ENCODE measurements at places on chromosomes 6 and 20. TPM values are rescaled to one million over a fixed set of nuclear protein-coding genes. Genes with fewer than 3 reads are reported as not detected.

Gene GSTA4
- total RNA-seq: not detected

Gene DNAAF9
- 7.4 TPM for total RNA-seq

Gene PKIB
- 11.8 TPM for total RNA-seq

Gene SLX4IP
- total RNA-seq: 5.4 TPM

Gene UST
- total RNA-seq: 2.4 TPM

Gene NHLRC1
- 0.92 TPM for total RNA-seq

Gene MLIP
- total RNA-seq: 1.4 TPM

DNA sequence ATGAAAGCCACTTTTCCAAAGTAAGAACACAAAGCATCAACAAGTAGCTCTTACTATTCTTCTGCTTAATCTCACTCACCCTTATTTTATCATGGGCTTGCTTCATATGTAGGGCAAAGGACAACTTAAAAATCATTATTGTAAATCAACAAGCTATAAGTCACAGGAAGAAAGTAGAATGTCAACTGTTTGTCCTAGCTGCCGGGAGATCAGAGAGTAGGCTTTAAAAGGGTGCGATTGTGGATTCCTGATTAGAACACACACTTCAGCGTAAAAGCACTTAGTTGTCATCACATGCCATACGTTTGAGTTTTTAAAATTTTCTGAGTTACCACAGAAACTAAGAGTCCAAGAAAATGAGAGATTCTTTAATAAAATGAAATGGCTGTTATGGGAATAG lies 44.4 kb upstream of the NHSL1 start:
- DNase-seq: no peak

- no peak for DNase-seq
Measured at GRCh38 chr6:97128507-97128906, 154.5 kb downstream of the MMS22L start.

GRCh38 chr20:54197621-54198604 lies 10.0 kb upstream of the PFDN4 start:
- DNase-seq: peak; percentile 74

- no peak for DNase-seq
Measured at GRCh38 chr20:33352258-33353012, 48.9 kb downstream of the CDK5RAP1 start.

DNA sequence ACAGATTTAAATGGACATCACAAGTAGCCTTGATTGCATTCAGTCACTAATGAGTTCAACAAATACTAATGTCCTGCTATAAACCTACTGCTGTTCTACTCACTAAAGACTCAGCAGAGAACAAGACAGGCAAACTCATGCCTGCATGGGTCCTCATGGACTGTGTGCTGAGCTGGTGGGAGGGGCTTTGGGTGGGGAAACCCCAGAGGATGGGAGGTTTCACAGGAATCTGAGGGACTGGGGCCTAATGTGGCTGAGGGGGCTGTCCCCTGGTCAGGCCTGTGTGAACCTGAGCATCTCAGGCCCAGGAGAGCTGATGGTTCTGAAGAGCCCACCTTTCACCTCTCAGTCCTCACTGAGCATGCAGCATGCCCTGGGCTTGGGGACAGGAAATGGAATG lies 1.4 kb downstream of the CST8 start:
- no peak for DNase-seq

- DNase-seq: no peak
Measured at GRCh38 chr6:33013608-33014007, 4.2 kb upstream of the HLA-DOA start.

GRCh38 chr6:130322673-130323268 lies 43.0 kb upstream of the TMEM200A start:
- peak; percentile 30 for DNase-seq

DNA sequence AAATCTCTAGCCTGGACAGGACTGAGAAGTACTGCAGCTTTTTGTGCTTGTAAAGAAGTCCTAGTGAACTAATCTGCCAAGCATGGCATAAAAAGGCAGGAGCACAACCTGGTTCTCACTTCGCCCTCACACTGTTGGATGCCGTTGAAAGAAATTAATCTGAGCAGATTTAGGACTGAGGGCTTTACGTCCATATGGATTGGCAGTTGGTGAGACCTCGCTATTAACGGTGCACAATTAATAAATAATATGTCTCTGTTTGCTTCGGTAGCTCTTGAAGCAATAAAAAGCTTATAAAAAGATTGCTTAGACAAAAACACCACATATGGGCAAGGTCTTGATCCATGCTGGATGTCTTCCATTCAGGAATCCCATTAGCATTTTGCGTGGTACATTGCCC lies 185.6 kb upstream of the EPHA7 start:
- DNase-seq: no peak

- peak; percentile 53 for DNase-seq
Measured at GRCh38 chr6:33696548-33697518, 14.7 kb downstream of the UQCC2 start.

GRCh38 chr20:63033794-63034709 lies 27.3 kb upstream of the BHLHE23 start:
- DNase-seq: no peak

DNA sequence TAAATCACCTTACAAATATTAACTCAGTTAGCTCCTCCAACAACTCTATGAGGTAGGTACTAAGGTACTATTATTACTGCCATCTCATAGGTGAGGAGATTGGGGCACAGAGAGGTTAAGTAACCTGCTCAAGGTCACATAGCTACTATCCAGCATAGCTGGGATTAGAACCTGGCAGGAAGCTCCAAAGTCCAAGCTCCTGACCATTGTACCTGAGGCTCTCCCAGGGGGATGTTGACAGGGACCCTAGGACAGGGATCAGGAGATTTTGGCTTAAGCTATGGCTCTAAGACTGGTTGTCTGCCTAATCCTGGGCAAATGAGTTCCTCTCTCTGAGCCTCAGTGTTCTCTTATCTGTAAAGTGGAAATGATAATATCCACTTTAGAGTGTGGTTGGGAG lies 59.3 kb downstream of the HNF4A start:
- DNase-seq: no peak

GRCh38 chr6:144298194-144298593 lies 13.1 kb downstream of the UTRN start:
- DNase-seq: no peak

GRCh38 chr6:134207421-134207820 lies 110.5 kb downstream of the SGK1 start:
- no peak for DNase-seq

DNA sequence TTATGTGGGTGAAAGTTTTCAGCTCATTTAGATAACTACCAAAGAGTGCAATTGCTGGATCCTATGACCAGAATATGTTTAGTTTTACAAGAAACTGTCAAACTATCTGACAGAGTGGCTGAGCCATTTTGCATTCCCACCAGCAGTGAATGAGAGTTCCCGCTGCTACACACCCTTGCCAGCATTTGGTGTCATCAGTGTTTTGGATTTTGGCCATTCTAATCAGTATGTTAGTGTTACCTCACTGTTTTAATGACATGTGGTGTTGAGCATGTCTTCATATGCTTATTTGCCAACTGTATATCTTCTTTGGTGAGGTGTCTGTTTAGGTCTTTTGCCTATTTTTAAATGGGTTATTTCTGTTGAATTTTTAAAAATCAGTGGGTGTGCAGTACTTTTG lies 120.9 kb downstream of the CFAP61 start:
- no peak for DNase-seq

DNA sequence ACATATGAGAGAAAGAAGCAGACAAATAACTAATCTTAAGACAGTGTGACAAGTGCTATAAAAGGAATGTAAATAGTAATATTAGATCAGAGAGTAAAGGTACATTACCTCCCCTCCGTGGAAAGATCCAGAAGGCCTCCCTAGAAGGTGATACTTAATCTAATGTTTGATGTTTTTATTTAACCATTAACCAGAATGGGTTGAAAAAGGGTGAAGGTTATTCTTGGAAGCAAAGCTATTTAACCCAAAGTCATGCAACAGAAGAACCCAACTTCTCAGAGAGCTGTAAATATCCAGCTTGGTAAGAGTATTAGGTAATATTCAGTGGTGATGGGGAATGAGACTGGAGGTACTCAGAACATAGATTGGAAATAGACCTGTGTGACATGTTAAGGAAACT lies 68.0 kb upstream of the HIVEP1 start:
- no peak for DNase-seq

DNA sequence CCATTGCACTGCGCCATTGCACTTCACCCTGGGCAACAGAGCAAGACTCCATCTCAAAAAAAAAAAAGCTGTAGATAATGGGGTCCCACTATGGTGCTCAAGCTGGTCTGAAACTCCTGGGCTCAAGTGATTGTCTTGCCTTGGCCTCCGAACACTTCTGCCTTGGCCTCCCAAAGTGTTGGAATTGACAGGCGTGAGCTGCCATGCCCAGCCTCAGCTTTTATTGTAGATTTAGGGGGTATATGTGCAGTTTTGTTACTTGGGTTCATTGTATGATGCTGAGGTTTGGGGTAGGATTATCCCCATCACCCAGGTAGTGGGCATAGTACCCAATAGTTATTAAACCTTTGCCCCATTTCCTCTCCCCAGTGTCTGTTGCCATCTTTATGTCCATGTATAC lies 11.4 kb downstream of the HSPA1B start:
- DNase-seq: no peak

- DNase-seq: no peak
Measured at GRCh38 chr20:58868795-58869194, 16.3 kb downstream of the GNAS start.

GRCh38 chr20:45157962-45158361 lies 16.7 kb upstream of the PI3 start:
- DNase-seq: peak; percentile 57

GRCh38 chr20:23052904-23053303 lies 3.4 kb upstream of the THBD start:
- no peak for DNase-seq

DNA sequence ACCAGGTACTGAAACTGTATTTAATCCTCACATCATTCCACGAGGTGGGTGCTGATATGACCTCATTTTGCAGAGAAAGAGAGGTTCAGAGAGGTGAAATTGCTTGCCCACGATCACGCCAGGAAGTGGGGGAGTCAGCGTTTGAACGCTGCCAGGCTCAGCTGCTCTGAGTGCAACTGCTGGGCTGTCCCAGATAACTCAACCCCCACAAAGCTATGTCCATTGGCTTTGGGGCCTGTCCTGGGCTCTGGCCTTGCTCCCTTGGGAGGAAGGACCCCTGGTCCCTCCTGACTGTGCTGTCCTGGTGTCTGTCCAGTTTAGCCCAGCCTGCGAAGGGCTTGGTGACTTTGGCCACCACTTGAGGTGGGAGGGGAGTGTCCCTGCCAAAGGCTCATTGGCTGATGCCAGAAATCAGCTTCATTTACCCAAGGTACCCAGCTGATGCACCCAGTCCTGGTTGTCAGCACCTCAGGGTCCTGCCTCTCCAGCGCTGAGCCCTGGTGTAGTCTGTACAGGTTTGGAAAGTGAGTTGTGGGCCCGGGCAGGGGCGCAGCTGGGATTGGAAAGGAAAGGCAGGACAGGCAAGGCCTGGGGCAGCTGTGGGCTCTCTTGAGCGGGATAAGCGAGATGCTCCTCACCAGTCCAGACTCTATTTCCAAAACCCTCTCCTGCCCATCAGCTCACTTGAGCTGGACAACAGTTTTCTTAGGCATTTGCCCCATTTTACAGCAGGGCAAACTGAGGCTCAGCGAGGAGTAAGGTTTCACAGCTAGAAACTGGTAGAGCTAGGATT lies 38.5 kb downstream of the SUN5 start:
- no peak for DNase-seq

DNA sequence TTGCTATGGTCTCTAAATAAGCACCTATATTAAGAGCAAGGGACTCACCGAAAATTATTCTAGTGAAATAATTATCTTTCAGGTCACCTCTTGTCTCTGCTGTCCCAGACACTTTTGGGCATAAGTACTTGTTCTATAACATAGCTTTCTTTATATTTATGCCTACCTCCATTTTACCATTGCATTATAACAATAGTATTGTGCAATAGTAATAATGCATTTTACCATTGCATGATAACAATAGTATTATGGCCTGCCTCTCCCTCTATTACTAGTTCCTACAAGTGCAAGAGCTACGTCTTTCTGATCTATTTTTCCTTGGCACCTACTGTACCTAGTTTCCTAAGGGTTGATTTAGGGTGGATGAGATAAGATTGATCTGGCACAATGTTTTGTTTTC lies 169.2 kb downstream of the PDE7B start:
- no peak for DNase-seq

Data from Calu3 (cell line).